Transverse colon (tissue), 4 donors: ENCODE measurements at places on chromosomes 16 and 17.
A peak's percentile ranks its signal among the peaks of the same experiment; 100 is the strongest.

- no peak for DNase-seq
These were observed 92.6 kb downstream of the KANSL1 start for GRCh38 chr17:46100590-46100989.

- DNase-seq: no peak
These were observed 17.4 kb downstream of the CA4 start for GRCh38 chr17:60167065-60167741.

GRCh38 chr16:9262941-9263715 is 171.7 kb downstream of the HAPSTR1 start:
- DNase-seq: no peak

- no peak for DNase-seq
These were observed 1.2 kb upstream of the C1QL1 start for GRCh38 chr17:44969144-44969780.

DNA sequence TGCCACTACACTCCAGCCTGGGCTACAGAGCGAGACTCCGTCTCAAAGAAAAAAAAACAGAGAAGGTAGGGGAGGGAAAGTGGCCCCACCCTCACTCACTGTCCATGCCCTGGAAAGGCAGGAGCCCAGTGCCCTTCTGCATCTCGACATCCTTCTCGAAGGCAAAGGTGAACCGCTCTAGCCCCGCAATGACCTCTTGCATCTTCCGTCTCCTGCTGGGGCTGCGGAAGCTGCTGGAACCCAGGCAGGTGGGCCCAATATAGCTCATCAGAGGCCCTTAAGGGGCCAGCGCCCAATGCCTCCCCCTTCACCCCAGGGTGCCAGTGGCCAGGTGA is at the start of gene CPSF4L:
Gene CPSF4L (minus strand): TSS at position 264 of the 335 bp plus-strand sequence. CDS start 62 bp downstream, at position 202.
- no peak for DNase-seq

DNA sequence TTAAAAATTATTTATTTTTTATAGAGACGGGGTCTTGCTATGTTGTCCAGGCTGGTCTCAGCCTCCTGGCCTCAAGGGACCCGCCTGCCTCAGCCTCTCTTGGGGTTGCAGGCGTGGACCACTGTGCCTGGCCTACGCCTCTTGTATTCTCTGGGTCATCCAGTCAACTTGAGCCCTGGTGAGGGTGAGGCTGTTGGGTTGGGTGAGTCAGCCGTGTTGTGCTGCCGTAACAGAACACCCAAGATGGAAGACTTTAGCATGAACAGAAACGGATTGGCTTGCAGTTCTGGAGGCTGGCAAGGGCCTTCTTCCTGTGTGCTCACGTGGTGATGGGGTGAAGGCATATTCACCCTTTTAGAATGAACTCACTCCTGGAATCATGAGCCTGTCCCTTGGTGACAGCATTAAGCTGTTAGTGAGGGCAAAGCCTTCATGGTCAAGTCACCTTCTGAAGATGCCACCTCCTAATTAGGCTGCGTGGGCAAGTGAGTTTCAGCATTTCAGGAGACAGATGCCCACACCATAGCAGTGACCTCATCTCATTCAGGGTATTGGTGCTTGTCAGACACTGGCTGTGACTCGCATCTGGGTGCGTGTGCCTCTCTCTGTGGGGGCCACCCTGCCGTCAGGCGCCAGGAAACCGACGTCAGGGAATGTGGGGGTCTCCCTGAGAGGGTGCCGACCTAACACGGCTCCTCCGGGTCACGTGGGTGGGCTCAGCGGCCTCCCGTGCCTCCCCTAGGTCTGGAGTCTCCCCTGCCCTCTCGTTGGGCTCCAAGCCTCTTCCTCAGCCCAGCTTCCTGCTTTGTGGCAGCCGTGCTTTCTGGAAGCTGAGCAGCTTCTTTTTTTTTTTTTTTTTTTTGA is 49.8 kb downstream of the WDR45B start:
- no peak for DNase-seq

DNA sequence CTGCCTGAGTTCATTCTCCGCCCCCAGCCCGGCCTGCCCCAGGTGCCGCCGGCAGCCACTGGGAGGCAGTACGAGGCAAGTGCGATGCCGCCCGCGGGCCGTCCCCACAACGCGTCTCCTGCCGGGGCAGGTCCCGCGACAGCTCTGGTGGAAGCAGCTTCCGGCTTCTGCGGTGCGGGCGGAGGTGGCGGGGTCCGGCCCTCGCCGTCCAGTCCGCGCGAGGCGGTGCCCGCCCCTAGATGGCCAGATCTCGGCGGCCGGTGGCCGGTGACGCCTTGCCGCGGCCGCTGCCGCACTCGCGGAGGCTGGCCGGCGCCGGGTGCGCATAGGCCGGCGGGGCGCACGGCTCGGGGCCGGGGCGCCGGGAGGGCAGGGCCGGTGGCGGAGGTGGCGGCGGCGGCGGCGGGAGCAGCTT is 1.8 kb downstream of the GJD3 start:
- DNase-seq: peak; percentile 85

DNA sequence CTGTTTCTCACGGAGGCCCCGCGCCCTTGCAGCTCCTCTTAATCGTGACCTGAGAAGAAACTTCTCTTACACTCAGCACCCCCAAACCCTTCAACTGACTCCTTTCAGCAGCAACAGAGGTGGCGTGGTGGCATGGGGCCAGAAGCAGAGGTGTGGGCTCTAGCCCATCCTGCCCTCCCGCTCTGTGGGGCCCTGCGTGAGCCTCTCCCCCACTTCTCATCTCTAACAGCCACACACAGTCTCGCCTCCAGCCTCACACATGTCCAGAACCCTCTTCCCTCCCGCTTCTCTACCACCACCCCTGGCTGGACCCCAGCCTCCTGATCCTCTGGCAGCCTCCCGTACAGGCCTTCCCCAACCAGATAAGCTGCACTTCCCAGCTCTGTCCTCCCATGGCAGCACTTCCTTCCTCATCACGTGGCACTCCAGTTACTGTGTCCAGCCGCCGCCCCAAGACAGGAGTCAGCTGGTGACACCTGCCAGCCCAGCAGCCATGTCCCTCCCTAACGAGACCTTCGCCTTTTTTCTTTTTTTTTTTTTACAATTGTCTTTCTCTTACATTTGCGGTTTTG is 30.5 kb downstream of the NSMCE1 start:
- DNase-seq: peak; percentile 71
